ENCODE measurements at places on chromosomes 11 and 22.

GRCh38 chr11:20310596-20311394, 52.7 kb upstream of the HTATIP2 start:
- no peak for DNase-seq

DNA sequence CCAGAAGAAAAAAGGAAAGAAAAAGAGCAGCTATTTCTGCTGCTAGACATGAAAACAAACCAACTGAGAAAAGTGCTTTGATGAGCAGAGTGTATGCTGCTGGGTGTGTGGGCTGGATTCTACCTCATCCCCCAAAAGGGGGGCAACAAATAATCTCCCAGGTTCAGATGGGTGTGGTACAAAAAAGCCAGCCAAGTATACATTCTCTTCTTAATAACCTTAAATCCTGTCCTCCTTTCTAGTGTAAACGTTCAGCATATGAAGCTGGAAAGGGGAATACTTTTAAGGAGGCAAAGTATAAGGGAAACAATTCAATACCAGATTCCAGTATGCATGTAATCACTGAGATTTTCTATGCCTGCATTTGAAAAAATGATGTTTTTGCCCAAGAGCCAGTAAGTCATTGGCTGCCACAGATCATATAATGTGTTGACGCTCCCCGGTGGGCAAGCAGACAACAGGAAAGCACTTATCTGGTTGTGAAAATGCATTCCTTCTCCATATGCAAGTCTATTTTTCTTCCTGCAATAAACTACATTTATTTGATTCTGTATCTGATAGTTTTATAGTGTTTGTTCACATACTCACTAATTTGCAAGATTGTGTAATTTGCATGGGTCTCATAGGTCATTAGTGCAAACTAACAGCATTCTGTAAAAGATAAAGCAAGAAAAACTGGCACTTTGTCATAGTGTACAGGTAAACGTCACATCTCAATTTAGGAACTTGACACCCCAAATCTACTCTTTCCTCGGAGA, 201.1 kb downstream of the CADM1 start:
- no peak for DNase-seq

GRCh38 chr22:29482726-29483125, 2.7 kb downstream of the NEFH start:
- DNase-seq = no peak

GRCh38 chr11:72709478-72710238, 35.4 kb upstream of the PDE2A start:
- DNase-seq = no peak

GRCh38 chr22:21762712-21763581, 27.4 kb upstream of the YPEL1 start:
- DNase-seq = no peak

GRCh38 chr11:107744736-107745135, 32.9 kb upstream of the SLN start:
- DNase-seq = no peak

DNA sequence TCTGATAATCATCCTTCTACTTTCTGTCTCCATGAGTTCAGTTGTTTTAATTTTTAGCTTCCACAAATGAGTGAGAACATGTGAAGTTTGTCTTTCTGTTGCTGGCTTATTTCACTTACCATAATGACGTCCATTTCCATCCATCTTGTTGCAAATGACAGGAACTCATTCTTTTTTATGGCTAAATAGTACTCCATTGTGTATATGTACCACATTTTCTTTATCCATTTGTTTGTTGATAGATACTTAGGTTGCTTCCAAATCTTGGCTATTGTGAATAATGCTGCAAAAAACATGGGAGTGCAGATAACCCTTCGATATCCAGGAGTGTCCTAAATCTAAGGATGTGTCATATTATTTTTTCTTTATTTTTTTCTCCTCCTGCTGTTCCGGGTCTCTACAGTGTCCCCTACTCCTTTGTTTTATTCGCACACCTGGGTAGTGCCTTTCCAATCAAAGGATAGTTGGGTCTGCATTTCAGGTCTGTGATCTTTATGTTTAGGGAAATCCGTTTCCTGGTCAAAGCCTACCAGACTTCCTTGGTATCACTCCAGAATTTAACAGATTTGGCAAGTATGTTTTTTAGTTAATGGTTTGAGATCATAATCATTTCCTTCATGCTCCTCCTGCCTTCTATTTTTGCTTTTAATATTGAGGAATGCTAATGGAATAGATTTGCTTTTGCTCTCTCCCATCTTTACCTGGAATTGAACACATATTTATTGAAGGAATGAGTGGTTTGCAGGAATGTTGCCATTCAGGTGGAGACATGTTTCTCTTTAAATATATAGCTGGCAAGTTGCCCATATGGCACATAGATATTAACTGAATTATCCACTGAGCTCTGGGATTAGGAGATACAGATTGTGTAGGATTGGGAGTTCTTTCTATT, 53.7 kb downstream of the ARHGEF12 start:
- DNase-seq = no peak

DNA sequence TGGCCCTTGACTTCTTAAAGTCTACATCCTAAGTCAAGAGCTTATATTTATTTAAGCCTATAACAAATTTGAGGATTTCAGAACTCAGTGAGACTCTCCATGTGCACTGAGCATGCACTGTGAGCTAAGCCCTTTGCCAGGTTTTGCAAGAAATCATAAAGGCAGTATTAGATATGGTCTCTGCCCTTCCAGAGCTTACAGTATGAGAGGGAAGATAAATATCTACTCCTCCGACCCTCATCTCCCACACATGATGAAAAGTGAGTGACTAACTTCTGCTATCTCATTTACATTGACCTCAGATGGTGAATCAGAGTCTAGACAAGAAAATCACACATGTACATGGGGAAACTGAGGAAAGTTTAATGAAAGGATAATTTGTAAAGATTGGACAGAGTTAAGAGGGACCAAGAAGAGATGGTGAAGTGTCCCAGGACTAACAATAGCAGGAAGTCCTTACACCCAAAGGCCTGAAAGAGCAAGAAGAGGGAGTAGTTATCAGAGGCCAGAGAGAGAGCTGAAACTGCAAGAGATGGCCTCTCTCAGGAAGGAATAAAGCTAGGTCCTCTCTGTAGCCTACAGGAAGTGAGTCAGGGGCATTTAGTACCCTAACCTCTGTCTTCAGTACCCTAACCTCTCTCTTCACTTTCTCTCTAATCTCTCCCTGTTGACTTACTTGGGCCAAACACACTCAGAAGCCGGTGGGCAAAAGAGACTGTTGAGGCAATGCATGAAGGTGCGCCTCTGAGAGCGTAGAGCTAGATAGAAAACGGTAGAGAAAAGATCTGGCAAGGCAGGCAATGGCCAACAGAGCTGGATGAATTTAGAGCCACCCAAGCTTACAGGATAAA, 23.0 kb upstream of the BLID start:
- DNase-seq = no peak

GRCh38 chr11:2675540-2675939, 24.3 kb downstream of the KCNQ1OT1 start:
- no peak for DNase-seq

DNA sequence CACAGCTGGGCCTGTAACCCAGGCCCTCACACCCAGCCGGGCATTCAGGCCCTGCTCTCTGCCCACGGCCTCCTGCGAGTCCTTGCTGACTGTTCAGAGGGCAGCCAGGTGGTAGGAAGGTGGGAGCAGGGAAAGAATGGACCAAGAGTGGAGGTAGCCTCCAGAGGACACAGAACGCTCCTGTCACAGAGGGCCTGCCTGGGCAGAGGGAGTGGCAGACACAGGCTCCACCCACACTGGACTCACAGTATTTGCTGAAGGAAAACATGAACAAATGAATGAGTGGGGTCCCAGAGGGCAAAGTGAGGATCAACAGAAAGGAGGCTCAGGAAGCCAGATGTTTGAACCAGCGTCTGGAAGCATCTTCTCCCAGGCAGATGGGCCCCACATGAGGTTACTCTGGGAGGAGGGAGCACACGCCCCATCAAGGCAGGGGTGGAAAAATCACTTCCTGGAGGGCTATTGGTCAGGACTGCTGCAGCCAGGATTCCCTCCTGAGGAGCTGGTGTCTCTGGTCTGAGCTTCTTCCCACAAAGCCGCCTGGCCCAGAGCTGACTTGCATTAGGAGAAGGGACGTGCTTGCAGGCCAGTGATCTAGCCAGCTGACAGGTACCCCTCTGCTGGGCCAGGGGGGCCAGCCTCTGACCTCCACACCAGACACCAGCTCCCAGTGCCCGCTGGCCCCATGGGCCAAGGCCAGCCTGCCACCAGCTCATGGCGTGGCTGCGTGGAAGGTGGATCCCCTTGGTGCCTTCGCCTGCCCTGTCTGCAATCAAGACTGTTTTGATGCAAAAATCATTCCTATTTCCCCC, 84.0 kb downstream of the THAP12 start:
- no peak for DNase-seq

DNA sequence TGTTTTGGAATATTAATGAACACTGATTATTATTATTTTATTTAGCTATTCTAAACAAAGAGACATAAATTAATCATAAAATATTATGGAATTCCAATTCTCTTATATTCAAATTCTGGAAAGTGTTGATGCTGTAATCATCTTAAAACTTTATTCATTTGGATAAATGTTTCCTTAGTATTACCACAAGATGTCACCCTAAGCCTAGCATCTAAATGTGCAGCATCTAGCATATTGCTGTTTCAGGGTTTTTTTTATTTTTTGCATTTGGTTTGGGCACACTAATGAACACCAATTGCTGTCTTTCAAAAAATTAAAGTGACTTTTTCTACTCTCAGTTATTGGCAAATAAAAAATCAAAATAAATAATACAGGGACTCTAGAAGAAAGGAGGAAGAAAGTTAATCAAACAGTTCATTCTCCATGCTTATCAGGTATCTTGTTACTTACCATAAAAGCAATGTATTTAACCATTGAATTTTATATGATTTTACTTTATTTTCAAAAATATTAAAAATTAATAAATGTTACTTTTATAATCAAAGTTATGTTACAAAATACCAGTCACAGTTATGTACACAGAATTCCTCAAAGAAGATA, 31.8 kb downstream of the DLG2 start:
- peak; percentile 72 for DNase-seq

GRCh38 chr11:82034527-82034926, 699.1 kb downstream of the FAM181B start:
- DNase-seq = no peak

DNA sequence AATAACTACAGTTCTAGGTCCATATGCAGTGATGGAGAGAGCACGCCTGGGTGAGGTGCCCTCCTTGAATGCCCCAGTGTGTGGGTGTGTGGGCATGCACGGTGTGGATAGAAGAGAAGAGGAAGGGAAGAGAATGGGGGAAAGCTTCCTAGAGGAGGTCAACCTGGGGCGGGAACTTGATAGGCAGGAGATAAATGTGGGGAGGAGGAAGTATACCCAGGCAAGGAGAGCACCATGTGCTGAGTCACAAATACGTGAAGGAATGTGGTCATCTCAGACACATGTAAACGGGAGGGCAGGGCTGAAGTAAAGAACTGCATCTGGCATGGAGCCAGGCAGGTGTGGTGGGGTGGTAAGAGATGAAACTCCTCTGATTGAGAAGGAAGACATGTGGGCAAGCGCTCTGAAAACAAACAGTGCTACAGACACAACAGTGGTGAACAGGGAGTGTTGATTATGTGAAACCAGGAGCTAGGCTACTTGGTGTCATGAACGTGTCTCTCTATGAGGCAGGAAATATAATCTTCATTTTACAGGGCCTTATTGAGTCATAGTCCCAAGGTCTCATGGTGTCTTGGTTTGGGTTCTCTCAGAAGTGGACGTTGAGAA, 61.5 kb upstream of the EED start:
- DNase-seq = peak; percentile 54

GRCh38 chr11:71252770-71253730, 673 bp upstream of the SHANK2 start:
- DNase-seq = no peak

DNA sequence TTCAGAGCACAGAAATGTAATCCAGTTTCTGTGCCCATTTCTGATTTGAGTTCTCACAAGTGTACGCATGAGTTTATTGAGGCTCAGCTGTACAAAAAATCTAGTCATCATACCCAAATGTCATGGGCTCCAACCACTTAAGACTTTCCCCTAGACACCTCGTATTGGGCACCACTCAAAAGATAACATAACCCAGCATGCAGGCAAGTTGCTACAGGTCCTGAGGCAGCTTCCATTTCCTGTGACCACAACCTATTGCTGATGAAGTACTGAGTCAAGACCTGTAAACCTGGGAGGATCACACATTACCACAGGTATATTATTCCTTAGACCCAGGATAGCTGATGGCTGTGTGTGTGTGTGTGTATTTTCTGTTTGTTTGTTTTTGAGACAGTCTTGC, 95.2 kb downstream of the MRTFA start:
- DNase-seq = no peak

GRCh38 chr11:33884601-33885000, 7.3 kb downstream of the LMO2 start:
- DNase-seq = no peak

DNA sequence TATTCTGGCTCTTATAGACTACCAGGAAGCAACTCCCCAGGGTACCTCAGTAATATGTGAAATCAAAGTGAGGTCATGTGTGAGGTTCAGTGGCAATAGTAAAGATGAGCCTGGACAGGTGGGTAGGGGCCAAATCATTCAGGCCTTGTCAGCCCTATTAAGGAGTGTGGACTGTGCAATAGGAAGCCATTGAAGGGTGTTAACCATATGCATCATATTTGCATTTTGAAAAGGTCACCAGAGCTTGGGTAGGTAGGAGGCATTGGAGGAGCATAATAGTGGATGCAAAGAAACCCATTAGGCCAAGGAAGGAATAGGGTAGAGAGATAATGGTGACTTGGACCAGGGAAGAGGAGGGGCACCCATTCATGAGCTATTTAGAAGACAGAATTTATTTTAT, 8.4 kb upstream of the MRPL11 start:
- DNase-seq = no peak

GRCh38 chr11:10900681-10901415, 43.0 kb upstream of the ZBED5 start:
- no peak for DNase-seq

DNA sequence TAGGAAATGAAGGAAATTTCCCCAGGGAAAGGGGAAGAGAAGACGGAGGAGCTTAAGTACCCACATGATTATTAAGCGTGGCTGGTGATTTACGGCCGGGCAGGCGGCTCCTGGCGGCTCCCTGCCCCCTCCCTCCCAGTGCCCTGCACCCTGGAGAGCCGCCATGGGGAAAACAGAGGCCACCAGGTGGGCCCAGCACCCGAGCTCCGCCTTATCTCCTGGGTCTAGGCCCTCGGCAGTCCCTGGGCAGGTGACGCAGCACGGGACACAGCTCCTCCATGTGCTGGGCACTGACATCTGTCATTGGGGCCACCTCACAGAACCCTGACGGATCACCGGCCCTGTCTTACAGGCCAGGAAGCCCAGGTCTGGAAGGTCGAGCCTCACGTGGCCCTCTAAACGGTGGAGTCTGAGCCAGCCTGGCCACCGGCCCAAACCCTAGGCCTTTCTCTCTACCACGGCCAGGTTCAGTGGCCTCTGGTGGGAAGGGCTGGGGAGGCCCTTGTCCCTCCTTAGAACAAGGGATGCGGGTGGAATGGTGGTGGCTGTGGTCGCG, 60.2 kb upstream of the PPARA start:
- DNase-seq = no peak

GRCh38 chr11:44776551-44777208, 49.9 kb downstream of the TSPAN18 start:
- DNase-seq = no peak

GRCh38 chr11:36499315-36499714, 10.8 kb downstream of the TRAF6 start:
- no peak for DNase-seq

- no peak for DNase-seq
These were observed 895.6 kb upstream of the ANO3 start for GRCh38 chr11:25436326-25436725.

- DNase-seq = no peak
These were observed 5.8 kb upstream of the EMID1 start for GRCh38 chr22:29199702-29200400.

Measured in NCI-H2171 (cell line).